Hematopoietic multipotent progenitor cell (in vitro differentiated cells): ENCODE measurements at places on chromosomes 16 and 17.

DNA sequence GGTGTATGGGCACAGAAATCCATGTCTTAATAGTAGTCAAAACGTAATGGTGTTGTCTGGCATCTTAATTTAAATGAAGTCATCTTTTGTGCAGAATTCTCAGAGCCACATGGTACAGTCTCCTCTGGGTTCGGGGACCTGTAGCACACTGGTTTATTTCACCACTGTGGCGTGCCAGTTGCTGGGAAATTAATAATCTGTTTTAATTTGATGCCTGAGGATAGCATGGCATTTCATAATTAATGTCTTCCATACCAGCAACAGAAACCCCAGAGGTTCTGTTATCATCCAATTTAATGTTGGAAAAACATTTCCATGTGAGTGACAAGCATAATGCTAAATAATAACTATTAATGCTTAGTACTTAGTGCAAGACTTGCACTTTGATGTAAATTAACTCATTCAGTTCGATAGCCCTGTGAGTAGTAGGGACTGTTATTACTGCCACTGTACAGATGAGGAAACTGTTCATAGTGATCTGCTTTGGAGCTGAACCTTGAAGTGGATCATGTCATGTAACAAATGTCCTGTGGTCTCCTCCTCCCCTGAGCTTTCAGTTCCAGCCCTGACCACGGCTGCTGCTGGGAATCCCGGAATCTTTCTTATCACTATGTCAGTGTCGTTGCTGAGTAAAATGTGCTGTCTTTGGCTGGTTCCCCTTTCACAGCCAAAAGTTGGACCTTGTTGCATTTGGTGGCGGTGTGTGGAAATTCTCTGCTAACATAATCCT is 51.2 kb downstream of the SNX29 start:
- no peak for DNase-seq

DNA sequence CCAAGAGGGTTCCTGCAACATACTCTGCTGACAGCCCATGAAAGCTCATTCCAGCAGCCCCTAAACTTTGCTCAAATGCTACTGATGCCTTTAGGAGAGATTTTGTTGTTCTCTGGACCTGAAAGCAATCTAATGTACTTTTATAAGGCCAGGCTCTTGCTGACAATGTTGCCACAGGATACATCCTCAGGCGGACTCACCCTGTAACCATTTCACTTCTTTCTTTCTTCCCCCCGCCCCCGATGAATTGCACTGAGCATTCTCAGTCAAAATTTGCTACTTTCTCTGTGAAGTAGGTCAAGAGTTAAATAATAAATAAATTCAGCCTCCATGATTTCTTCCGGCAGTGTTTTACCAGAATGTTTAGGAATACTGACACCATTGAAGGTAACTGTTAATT is 1.5 kb downstream of the GAS7 start:
- no peak for DNase-seq

GRCh38 chr17:15233022-15233805 is 31.9 kb downstream of the PMP22 start:
- peak; percentile 26 for DNase-seq

DNA sequence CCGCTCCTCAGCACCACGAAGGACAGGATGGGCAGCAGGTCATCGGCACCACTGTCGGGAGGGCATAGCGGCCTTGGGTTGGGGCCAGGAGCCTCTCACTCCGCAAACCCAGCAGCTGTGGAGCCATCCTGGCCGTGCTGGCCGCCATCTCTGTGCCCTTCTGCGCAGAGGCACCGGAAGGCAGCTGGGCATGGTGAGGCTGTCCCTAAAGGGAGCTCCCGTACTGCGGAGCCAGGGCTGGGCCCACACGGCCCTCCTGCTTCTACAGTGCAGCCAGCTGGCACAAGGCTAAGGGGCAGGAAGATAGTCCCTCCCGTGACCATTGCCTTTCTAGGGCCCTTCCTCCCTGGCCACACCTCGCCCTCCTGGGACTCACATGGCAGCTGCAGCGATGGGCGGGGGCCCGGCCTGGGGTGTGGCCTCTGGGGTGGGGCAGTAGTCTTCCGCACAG is 7.0 kb upstream of the SPATA2L start:
- no peak for DNase-seq

- DNase-seq, result no peak
These were observed 1.6 kb downstream of the ZNF423 start for GRCh38 chr16:49854188-49854795.

DNA sequence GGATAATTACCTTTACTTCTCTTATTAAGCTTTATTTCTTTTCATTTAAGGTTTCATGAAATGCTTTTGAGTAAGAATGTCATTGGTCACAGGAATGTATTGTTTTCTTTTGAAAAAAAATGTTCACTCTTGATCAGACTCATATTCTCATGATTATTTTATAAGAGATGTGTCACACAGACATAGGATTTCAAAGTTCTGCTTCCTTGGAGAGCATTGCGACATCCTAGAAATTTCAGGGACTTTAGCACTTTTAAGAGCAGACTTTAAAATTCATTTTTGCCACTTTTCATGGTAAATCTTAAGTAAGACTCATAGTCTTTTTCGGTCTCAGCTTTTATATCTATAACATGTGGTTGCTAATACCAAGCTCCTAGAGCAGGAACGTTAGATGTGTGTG is 314.7 kb downstream of the CDH8 start:
- DNase-seq, result no peak

GRCh38 chr17:50632637-50633036 is 2.0 kb upstream of the ABCC3 start:
- DNase-seq, result no peak

- DNase-seq, result no peak
These were observed 55.9 kb downstream of the NXN start for GRCh38 chr17:923633-924032.
